ENCODE measurements at places on chromosomes 6 and 20.

- DNase-seq, result peak; percentile 69
Measured at GRCh38 chr20:11076434-11077105, 402.8 kb upstream of the JAG1 start.

DNA sequence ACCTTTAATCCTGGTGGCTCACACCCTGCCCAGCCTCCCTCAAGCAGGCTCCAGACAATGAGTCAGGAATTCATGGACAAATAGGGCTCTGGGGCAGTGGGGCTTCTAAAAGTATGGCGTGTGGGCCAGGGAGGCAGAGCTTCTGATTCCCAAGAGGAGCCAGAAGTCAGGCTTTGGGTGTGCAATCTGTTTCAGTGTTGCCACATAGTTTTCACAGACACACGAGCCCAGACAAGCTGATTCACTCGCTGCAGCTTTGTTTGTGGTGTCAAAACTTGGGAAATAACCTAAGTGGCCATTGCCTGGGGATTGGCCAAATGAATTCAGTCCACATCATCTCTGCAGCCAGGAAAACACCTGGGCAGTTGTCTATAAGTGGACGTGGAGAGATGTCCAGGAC, 9.2 kb downstream of the PEDS1 start:
- no peak for DNase-seq

DNA sequence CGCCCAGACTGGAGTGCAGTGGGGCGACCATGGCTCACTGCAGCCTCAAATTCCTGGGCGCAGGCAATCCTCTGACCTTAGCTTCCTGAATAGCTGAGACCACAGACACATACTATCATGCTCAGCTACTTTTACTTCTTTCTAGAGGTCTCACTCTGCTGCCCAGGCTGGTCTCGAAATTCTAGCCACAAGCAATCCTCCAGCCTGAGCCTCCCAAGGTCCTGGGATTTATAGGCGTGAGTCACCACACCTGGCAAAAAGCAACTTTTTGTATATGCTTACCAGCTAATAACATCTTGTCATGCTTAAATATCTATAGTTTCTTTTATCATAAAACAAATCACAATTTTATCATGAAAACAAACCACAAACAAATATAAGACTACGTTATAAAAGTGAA, 23.0 kb downstream of the RNASET2 start:
- DNase-seq, result no peak

GRCh38 chr20:1309439-1309847, 19.5 kb downstream of the SDCBP2 start:
- DNase-seq, result no peak

GRCh38 chr6:160082627-160083026, 39.0 kb upstream of the SLC22A1 start:
- no peak for DNase-seq

- DNase-seq, result no peak
Measured at GRCh38 chr20:43752561-43753301, 25.9 kb upstream of the GTSF1L start.

DNA sequence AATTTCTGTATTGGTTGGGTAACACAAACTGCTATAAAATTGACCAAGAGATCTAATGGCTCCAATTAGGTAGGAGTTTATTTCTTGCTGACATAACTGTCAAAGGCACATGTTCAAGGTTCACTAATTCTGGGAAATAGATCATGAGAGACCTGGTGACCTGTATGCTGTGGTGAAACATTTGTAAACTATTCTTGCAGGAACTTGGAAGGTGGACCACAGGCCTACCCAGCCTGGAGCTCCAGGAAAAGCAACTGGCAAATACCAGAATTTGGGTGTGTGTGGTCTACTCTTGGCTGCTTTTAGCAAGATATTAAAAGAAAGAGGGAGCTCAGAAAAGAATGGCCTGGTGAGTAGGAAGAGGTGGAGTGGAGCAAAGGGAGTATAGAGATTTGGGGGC, 184.6 kb downstream of the QKI start:
- DNase-seq, result no peak

GRCh38 chr6:104958178-104959025, 1.5 kb downstream of the LIN28B start:
- DNase-seq, result peak; percentile 7

DNA sequence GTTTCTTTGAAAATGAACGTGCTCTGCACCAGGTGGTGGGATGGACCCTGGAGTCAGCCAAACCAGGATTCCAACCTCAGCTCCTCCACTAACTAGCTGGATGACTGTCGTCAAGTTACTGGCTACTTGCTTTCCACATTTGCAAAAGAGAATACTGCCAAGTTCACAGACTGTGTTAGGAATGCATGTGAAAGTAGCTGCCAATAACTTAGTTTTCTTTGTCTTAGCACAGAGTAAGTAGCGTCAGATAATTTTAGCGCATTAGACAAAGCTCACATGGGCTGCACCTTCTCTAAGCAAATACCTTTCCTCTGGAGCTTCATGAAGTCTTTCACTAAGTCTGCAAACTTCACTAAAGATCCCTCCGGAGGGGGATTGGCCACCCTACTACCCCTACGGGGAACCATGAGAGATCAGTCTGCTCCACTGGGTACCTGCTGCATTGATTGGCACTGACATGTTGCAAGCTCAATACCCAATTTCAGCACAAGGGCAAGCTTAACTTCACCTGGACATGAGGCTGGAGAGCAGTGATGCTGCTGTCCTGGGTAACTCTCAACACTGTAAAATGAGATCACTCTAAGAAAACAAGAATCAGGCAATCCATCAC, 113.9 kb downstream of the MBOAT1 start:
- DNase-seq, result no peak

DNA sequence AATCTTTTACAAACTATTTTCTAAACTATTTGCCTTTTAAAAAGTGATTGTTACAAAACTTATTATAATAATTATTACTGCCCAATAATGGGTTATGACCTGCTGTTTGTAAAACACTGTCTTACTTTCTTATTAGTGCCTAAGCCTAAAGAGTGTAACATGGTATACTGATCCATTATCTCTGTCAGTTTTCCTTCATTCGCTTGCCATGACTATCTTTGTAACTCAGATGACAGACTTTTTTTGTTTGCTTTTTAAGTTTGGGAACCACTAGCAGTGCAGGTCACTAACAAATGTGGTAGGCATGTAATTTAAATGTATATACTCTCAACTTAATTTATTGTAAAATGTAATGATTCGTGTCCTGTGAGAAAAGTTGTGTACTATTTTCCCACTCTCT, 9.9 kb upstream of the TFB1M start:
- no peak for DNase-seq

DNA sequence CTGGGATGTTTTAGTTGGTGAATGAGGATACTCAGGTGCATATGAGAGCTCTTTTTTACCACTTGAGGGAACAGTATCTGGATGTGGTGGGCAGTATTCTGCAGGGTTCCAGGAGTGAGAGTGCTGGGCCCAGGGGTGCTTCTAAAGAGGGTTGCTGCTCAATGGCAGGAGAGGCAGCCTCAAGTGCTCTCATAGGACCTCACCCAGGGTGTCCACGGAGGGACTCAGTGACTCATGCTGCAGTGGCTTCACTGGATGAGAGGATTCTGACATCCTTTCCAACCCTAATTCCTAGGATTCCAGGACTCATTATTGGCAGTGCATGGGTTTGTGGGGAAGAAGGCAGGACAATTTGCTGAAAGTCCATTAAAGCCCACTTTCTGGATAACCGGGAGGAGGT, 176.6 kb upstream of the FERMT1 start:
- DNase-seq, result no peak

DNA sequence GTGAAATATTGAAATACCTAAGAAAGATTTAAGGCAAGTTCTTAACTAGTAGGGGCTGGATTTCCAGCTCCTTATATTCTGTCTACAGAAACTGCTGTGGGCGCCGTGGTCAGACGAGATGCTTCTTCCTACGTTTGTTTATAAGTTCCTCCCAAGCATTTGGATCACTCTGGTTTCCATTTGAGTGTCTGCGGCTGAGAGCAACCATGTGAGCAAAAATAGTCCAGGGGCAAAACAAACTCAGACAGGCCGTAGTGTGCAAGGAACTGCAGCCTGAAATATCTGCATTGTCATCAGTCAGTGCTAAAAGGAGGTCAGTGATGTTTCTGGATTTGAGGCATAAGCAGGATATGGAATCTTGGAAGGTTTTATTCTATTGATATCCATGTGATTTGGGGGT, 485.9 kb upstream of the JAG1 start:
- no peak for DNase-seq

- DNase-seq, result no peak
Measured at GRCh38 chr20:7858734-7859250, 81.5 kb downstream of the HAO1 start.

DNA sequence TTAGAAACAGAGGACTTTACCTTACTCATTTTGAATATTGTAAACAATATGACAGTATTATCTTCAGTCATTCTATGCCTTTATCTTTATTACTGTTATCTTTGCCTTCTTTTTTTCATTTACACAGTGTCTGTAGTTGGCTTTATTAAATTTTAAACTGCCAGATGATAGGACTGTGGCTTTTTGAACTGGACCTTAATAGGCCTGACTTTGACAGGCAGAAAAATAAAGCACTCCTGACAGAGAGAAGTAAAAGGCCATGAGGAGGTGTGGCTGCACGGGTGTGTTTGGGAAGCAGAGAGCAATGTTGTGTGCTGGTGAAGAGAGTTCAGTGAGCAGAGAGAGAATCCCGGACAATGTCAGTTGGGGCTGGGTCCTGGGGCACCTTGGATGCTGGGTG, 7.8 kb downstream of the TRIM40 start:
- DNase-seq, result no peak

GRCh38 chr6:148349466-148349865, 6.8 kb downstream of the SASH1 start:
- no peak for DNase-seq

DNA sequence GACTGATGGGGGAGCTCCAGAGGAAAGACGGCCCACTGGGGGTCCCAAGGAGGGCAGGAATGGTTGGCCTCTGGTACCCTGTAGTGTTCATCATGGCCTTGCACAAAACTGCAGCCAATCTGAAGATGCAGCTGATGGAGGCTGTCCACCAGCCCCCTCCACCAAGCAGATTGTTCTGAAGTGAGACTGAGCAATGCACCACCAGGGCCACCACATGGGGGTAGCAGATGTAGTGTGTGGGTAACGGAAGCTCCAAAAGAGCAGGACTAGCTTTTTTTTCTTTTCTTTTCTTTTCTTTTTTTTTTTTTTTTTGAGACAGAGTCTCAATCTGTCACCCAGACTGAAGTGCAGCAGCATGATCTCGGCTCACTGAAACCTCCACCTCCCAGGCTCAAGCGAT, 181.0 kb upstream of the MYLIP start:
- DNase-seq, result no peak

- DNase-seq, result no peak
Measured at GRCh38 chr6:36749829-36750489, 52.3 kb downstream of the RAB44 start.

DNA sequence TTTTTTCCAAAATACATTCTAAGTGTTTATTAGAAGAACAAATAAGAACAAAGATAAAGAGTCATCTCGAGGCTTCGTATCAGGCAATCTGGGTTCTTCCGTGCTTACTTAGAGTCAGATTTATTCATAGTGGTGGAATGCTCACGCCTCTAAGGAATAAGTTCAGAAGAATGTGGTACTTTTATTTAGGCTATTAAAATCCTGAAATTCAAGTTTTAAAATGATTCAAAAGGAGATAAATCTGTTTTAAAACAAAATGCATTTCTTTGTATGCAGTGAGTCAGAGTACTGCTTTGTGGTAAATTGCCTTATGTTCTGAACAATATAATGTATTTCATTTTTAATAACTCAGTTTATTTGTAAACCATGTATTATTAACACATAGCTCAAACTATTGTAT, 89.1 kb downstream of the FUT9 start:
- DNase-seq, result no peak

DNA sequence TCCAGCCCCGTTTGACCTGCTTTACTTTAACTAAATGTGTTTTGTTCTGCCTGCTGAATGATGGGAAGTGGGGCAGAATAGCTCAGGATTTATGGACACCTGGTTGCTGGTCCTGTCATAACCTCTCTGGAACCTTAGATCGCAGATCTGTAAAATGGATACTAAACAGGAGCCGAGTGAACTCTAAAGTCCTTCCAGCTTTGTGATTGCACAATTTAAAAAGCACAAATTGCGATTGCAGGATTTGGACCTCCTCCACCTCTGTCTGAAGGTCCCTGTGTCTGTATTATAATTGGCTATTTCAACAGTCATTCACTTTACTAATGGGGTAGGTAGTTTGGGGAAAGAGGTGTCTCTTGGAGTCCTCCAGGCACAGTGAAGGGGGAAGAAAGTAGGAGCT, 220.4 kb downstream of the LY86 start:
- DNase-seq, result no peak

DNA sequence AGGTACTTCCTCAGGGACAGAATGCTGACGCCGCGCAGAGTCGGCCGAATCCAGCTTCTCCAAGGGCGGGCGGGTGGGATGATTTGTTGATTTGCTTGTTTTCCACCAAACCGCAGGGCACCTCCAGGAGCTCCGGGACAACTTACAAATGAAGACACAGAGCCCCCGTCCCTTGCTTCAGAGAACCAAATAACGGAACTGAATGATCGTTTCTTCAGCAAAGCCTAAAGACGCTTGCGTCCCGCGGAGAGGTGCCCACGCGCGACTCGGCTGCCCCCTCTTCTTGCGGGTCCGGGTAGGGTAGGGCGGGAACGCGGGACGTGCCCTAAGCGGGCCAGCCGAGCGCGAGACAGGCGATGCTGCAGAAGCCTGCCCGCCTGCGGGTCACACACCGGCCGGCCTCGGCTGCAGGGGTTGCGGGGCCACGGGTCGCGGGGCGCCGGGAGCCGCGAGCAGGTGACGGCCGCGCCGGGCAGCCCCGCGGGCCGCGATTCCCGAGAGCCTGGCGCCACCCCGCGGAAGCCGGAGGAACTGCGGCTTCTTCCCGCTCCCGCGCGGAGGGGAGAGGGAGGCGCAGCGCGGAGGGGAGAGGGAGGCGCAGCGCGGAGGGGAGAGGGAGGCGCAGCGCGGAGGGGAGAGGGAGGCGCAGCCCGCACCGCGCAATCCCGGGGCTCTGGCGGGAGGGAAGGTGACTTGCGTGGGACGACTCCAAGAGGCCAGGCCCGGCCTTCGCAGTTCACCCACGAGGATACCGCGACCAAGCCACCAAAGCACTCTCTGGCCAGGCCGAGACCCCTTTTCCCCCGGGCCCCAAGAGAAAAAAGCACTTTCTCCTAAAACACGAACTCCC, 7.7 kb upstream of the FOXF2 start:
- no peak for DNase-seq
